MG63 (cell line): ENCODE measurements at places on chromosomes 2 and 18. TPM values are rescaled to one million over a fixed set of nuclear protein-coding genes. Genes with fewer than 3 reads are reported as not detected.

DNA sequence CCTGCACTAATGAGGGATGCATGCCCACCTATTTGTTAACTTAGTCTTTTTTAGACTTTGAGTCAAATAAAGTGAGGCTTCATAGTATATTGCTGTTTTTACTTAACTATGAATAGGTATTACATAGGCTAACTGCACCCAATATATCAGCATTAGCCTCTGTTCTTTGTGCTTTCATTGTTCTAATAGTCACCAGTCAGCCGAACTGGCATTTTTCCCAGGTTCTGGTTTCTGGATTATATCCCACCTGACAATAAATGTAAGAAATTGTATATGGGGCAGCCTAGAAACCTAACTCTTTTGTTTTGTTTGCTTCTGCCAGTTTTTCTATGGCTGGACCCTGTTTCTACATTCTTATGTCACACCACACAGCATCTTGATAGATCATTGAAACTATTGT, 1672.4 kb upstream of the LRRTM1 start:
- no peak for DNase-seq

- DNase-seq: no peak
These were observed 128.4 kb upstream of the FAM98A start for GRCh38 chr2:33727361-33728032.

DNA sequence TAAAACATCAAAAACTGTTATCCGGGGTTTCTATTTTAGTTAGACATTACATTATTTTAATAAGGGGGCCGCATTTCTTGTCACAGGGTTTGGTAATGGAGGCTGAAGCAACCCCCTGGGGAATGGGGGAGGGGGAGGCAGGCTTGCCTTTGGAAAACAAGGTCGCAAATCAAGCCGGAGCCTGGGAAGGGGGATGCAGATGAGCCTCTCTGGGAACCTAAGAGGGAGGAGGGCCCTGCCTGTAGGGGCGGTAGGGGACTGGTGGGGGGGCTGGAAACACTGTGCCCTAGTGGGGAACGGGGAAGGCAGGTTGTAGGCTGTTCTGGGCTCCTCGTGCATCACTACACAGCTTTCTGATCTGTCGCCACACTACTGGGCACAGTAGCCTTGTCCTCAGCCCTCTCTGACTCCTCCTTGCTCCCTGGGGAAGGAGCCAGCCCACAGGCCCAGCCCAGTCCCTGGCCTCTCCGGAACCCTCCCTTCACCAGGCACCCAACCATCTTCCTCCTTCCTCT, 170.2 kb upstream of the SMAD2 start:
- DNase-seq: no peak

DNA sequence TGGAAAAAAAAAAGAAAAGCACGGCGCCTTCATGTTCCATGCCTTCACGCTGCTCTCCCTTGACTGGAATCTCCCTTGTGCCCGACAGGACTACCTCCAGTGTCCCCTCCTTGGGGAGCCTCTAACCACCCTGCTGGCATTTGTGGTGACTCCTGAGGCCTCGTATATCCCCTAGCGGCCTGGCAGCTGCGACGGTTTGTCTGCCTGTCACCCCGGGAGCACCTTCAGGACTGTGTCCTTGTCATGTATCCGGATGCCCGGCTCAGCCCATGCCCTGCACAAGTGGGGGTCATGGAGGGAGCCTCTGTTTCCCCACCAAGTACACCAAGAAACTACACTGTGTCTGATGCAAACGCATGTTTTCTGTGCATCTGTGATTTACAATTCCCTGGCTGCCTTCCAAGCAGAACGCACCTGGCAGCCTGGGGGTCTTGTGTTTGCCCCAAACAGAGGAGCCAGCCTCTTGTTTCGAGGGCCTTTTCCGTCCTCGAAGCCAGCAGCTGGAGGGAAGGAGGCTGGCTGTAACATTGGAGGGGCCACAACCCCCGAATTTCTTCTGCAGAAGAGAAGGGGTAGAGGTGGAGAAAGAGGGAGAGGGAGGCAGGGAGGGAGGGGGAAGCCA, 18.9 kb downstream of the TWIST2 start:
- no peak for DNase-seq

- no peak for DNase-seq
These were observed 47.6 kb downstream of the BCL11A start for GRCh38 chr2:60505880-60506260.

DNA sequence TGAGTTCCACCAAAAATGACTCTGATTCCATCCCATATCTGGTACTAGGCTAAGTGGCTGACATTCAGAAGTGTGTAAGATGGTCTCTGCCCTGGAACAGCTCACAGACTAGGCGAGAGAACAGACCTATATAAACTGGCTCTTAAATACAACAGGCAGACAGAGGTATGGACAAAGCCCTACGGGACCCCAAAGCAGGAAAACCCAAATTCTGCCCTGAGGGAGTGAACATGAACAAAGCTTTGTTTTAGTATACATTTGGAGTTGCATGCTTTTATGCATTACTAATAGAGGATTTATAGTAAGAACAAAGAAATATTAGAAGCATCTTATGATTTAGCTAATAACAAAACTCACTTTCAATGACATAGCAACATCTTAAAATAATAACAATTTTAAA, 25.1 kb downstream of the GDF7 start:
- no peak for DNase-seq

DNA sequence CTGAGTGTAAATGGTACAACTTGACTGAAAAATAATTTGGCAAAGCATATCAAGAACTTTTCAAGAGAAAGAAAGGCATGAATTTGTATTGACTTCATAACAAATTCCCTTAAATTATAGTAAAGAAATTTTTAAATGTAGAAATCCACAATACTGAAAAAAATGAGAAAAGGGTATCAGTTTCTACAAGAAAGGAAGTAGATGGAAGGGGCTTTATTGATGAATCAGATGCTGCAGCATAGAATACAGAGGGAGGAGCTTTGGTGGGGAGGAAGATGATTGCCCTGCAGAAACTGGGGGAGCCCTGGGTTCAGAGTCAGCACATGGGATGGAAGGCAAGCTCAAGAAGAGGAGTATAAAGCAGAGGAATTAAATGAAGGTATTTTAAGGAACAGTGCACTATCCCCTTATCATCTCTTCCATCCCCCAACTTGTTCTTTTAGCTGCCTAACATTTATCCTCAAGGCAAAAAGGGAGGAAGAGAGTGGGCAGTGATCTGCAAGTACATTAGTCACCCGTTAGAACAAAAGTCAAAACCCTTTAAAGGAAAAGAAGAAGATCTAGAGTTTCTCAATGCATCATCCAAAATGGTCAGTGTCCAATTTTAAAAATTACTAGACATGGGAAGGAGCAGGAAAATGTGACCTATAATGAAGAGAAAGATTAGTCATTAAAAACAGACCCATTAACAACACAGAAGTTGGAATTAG, 77.7 kb downstream of the KCTD18 start:
- DNase-seq: no peak

Gene MORN2
- 21.8 and 126 TPM in 2 replicates for total RNA-seq

Gene METTL4
- total RNA-seq: 6.6 and 10.8 TPM in 2 replicates
